ENCODE measurements at places on chromosomes 12 and 14. TPM values are rescaled to one million over a fixed set of nuclear protein-coding genes. Genes with fewer than 3 reads are reported as not detected.

ADCY4 gene
- polyA plus RNA-seq = 0.44 TPM

DNA sequence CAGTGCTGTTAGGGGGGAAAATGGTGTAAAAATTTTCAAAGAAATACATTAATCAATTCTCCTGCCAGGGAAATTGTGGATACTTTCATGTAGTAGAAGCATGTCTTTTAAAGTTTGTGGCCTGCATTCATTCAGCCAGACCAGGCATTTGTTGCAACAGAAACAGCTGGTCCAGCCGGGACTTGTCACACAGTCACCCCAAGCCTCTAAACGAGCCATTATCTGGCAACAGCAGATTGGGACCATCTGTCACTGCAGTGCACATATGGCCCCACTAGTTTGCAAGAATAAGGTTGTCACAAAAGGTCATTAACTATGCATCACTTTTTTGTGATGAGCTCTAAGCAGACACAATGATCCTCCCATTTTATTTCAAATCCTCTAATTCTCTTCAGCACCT lies 193.9 kb downstream of the PHLDA1 start:
- no peak for DNase-seq
- H3K27me3 ChIP-seq = no peaks in the 10 kb centered on the region
- no peaks in the 10 kb centered on the region for H3K36me3 ChIP-seq
- H3K27ac ChIP-seq = no peak overlapping the region
- H3K4me1 ChIP-seq = peaks cover 6% of the 10 kb centered on the region

GDF3 gene
- polyA plus RNA-seq = not detected

DNA sequence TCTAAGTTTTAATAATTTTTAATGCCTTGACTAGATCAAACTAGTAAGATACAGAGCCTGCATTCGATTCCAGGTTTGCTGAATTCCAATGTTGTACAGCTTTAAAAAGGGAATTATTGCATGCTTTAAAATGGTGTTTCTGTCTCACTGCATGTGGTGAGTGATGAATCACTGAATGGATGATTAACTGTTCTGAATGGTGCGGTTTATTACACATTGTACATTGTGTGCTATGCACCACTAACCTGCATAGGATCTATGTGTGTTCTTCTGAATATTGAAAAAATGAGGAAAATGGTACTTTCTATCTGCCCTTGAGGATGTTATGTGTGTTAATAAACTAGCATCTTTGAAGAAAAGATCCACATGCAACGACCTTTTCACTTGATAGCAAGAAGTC lies 231.7 kb downstream of the NRXN3 start:
- H3K4me1 ChIP-seq = no peaks in the 10 kb centered on the region
- no peak overlapping the region for H3K4me3 ChIP-seq
- DNase-seq = no peak
- no peak overlapping the region for H3K27ac ChIP-seq

GRCh38 chr12:131425112-131426075 lies 285.5 kb upstream of the SFSWAP start:
- no peaks in the 10 kb centered on the region for H3K36me3 ChIP-seq
- no peak for DNase-seq
- no peak overlapping the region for H3K4me3 ChIP-seq
- H3K4me1 ChIP-seq = no peaks in the 10 kb centered on the region
- no peaks in the 10 kb centered on the region for H3K27me3 ChIP-seq

GPR137C gene
- 0.03 TPM for polyA plus RNA-seq

- H3K27me3 ChIP-seq = peaks cover 78% of the 10 kb centered on the region
- H3K4me3 ChIP-seq = no peak overlapping the region
Measured at GRCh38 chr14:99821519-99822508, 28.6 kb downstream of the EML1 start.

CDH24 gene
- polyA plus RNA-seq = 5.8 TPM

- no peak overlapping the region for H3K4me3 ChIP-seq
- peaks cover 27% of the 10 kb centered on the region for H3K4me1 ChIP-seq
- peak overlapping the region; percentile 87 for H3K27ac ChIP-seq
- DNase-seq = no peak
- H3K27me3 ChIP-seq = no peaks in the 10 kb centered on the region
Measured at GRCh38 chr14:91243074-91243471, 1.4 kb downstream of the GPR68 start.

DNA sequence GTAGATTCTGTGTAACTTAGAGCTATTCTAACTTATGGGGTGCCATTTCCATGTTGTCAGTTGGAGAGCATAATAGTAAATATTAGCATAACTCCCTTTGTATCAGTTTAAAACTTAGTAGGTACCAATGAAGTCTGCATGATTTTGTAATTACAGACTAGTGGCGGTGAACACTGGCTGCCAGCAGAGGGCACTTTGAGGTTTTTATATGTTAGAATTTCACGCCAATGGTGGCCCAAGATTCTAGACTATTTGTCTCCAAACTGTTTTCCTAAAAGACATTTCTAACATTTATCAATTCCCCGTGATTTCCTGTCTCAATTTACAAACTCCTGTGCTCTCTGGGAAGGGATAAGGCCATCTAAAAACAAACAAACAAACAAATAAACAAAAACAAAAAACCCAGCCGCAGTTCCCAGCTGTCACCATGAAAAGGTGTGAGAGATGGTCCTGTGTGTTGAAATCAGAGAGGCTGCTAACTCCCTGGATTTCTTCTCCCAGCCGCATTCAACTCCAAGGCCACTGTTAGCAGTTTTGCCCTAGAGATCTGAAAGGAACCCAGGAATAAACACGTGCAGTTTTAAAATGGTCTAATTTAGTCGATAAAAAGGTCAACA lies 57.6 kb downstream of the BRMS1L start:
- H3K27me3 ChIP-seq = no peaks in the 10 kb centered on the region
- no peak overlapping the region for H3K4me3 ChIP-seq
- DNase-seq = no peak
- peaks cover 6% of the 10 kb centered on the region for H3K4me1 ChIP-seq
- H3K27ac ChIP-seq = no peak overlapping the region

- H3K36me3 ChIP-seq = no peaks in the 10 kb centered on the region
- H3K27ac ChIP-seq = no peak overlapping the region
- H3K27me3 ChIP-seq = no peaks in the 10 kb centered on the region
Measured at GRCh38 chr12:125303337-125303736, 238.1 kb downstream of the AACS start.

DNA sequence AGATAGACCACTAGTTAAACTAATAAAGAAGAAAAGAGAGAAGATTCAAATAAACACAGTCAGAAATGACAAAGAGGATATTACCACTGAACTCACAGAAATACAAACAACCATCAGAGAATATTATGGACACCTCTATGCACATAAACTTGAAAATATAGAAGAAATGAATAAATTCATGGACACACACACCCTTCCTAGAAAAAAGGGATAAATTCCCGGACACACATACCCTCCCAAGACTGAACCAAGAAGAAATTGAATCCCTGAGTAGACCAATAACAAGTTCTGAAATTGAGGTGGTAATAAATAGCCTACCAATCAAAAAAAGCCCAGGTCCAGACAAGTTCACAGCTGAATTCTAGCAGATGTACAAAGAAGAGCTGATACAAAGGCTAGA lies 187.9 kb downstream of the SEC23A start:
- DNase-seq = no peak
- no peaks in the 10 kb centered on the region for H3K36me3 ChIP-seq
- H3K4me1 ChIP-seq = no peaks in the 10 kb centered on the region
- no peaks in the 10 kb centered on the region for H3K27me3 ChIP-seq
- H3K27ac ChIP-seq = no peak overlapping the region
- no peak overlapping the region for H3K4me3 ChIP-seq

INHBC gene
- polyA plus RNA-seq = not detected

DNA sequence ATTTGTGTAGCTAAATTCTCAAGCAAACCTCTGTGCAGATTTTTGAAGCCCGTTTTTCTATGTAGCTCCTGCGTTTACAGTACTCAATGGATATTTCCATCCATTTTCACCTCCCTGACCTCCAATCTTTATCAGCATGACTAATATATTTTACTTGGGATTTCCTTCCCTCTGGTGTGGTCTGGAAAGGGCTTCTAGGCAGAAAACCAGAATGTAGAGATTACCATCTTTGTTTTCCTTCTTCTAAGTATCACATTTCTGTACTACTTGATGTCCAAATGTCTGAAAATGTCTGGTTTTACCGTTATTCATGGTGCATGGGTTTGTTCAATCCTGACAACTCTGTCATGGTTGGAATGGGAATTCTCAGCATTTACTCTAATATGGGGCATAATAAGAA lies 907.6 kb upstream of the FLRT2 start:
- no peak overlapping the region for H3K27ac ChIP-seq
- H3K36me3 ChIP-seq = no peaks in the 10 kb centered on the region
- H3K27me3 ChIP-seq = no peaks in the 10 kb centered on the region
- H3K4me1 ChIP-seq = no peaks in the 10 kb centered on the region
- H3K4me3 ChIP-seq = no peak overlapping the region
- DNase-seq = no peak

ITGA7 gene
- polyA plus RNA-seq = 0.04 TPM

DNA sequence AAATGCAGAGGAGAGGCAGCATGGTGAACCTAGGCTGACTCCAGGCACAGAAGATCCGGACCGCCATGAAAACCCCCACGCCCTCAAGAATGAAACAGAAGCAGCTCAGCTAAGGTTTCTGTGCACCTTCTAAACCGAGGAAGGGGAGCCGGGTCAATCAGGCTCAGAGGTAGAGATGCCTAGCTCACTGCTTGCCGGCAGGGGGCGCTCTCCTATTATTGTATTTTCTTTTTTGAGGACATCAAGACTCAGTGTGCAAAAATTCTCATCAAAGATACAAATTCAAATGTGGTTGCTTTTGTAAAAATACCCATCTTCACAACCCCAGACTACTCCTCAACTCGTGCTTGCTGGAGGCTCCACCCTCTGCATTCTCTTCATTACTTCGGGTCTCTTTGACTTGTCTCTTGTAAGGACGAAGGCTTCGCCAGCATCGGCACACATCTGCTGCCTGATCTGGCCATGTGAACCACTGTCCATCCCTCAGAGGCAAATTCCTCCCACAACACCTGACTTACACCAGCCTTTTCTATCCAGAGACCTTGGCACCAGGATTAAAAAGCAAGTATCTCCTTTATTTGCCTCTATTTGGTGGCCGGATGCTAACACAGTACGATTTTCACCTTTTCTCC lies 33.4 kb upstream of the RNASE3 start:
- H3K27ac ChIP-seq = no peak overlapping the region
- no peak for DNase-seq
- no peaks in the 10 kb centered on the region for H3K36me3 ChIP-seq
- no peaks in the 10 kb centered on the region for H3K4me1 ChIP-seq
- no peak overlapping the region for H3K4me3 ChIP-seq

GRCh38 chr14:23929136-23929535 lies 24.4 kb upstream of the DHRS4 start:
- H3K4me3 ChIP-seq = no peak overlapping the region
- no peaks in the 10 kb centered on the region for H3K36me3 ChIP-seq
- no peak for DNase-seq
- no peak overlapping the region for H3K27ac ChIP-seq
- peaks cover 4% of the 10 kb centered on the region for H3K27me3 ChIP-seq

PPFIA2 gene
- polyA plus RNA-seq = not detected

HOXC13 gene
- polyA plus RNA-seq = 5.6 TPM

DNA sequence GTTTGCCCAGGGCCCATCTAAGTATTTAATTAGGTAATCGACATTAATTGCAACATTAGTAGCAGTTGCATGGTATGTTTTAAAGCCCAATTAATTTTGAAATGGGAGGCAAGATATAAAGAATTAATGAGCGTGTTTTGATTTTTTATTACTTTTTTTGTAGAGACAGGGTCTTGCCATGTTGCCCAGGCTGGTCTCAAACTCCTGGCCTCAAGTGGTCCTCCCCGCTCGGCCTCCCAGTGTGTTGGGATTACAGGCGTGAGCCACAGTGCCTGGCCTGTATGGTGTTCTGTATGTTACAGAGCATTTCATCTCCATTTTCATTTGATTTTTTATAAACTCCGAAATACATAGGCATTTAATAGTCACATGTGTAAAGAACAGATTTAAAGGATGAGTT lies 856 bp downstream of the GOLGA5 start:
- no peaks in the 10 kb centered on the region for H3K27me3 ChIP-seq
- H3K27ac ChIP-seq = peak overlapping the region; percentile 90
- DNase-seq = no peak
- H3K4me1 ChIP-seq = peaks cover 21% of the 10 kb centered on the region

NRIP2 gene
- polyA plus RNA-seq = not detected

LAG3 gene
- 0.09 TPM for polyA plus RNA-seq

- H3K4me1 ChIP-seq = peaks cover 18% of the 10 kb centered on the region
- peak overlapping the region; percentile 93 for H3K27ac ChIP-seq
- H3K4me3 ChIP-seq = peak overlapping the region; percentile 52
- H3K27me3 ChIP-seq = no peaks in the 10 kb centered on the region
- no peak for DNase-seq
Measured at GRCh38 chr12:32753605-32754004, 2.1 kb downstream of the YARS2 start.

HOXC10 gene
- polyA plus RNA-seq = 33.1 TPM

NGB gene
- polyA plus RNA-seq = not detected

OR4E1 gene
- polyA plus RNA-seq = not detected

RNASE3 gene
- polyA plus RNA-seq = not detected

CCT2 gene
- 302 TPM for polyA plus RNA-seq

DNA sequence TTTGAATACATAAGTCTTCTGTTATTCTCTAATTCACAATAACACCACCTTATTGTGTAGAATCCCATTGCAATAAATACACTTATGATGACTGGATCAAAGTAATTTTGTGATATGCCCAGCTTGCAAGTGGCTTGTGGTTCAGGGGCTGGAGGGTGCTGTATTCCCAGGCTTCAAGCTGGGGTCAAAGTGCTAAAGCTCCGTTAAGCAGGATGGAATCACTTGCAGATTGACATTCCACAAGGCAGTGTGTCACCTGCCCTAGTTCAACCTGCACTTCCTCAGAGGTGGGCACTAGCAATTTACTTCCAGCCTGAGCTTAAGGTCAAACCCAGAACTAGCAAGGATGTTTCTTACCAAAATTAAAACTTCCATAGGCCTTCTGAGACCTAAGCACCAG lies 166.6 kb downstream of the SSPN start:
- DNase-seq = no peak
- H3K4me1 ChIP-seq = no peaks in the 10 kb centered on the region
- H3K27ac ChIP-seq = no peak overlapping the region
- H3K27me3 ChIP-seq = no peaks in the 10 kb centered on the region
- no peak overlapping the region for H3K4me3 ChIP-seq

DNA sequence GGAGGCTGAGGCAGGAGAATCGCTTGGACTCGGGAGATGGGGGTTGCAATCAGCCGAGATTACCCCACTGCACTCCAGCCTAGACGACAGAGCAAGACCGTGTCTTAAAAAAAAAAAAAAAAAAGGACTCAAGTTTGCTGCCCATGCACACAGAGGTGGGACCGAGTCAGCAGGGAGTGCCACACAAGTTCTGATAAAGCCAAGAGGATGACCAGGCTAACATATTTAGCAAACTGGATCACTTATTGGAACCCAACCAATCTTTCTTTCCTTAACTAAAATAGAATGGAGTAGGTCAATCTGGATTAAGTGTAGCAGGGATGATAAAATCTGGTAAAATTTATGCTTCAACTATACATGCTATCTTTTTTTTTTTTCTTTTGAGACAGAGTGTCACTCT lies 190.4 kb upstream of the FOXN3 start:
- no peak overlapping the region for H3K27ac ChIP-seq
- no peaks in the 10 kb centered on the region for H3K27me3 ChIP-seq
- DNase-seq = no peak
- no peaks in the 10 kb centered on the region for H3K4me1 ChIP-seq

PTGR2 gene
- 5.0 TPM for polyA plus RNA-seq

- no peaks in the 10 kb centered on the region for H3K36me3 ChIP-seq
- H3K27ac ChIP-seq = no peak overlapping the region
- H3K4me1 ChIP-seq = no peaks in the 10 kb centered on the region
- no peak for DNase-seq
- H3K27me3 ChIP-seq = peaks cover 13% of the 10 kb centered on the region
Measured at GRCh38 chr14:99699085-99699760, 15.1 kb downstream of the CYP46A1 start.

- DNase-seq = no peak
- H3K27me3 ChIP-seq = peaks cover 5% of the 10 kb centered on the region
- no peaks in the 10 kb centered on the region for H3K36me3 ChIP-seq
- H3K4me3 ChIP-seq = no peak overlapping the region
- H3K4me1 ChIP-seq = no peaks in the 10 kb centered on the region
Measured at GRCh38 chr12:15220451-15220850, 766 bp downstream of the RERG start.

OASL gene
- 4.5 TPM for polyA plus RNA-seq

OTOGL gene
- polyA plus RNA-seq = 0.08 TPM
